ENCODE measurements at places on chromosomes 11 and 22. TPM values are rescaled to one million over a fixed set of nuclear protein-coding genes. Genes with fewer than 3 reads are reported as not detected.

- DNase-seq: no peak
- no peak overlapping the region for H3K27ac ChIP-seq
- H3K27me3 ChIP-seq: no peaks in the 10 kb centered on the region
- H3K4me1 ChIP-seq: no peaks in the 10 kb centered on the region
Measured at GRCh38 chr11:60835534-60835846, 6.4 kb upstream of the CCDC86 start.

DNA sequence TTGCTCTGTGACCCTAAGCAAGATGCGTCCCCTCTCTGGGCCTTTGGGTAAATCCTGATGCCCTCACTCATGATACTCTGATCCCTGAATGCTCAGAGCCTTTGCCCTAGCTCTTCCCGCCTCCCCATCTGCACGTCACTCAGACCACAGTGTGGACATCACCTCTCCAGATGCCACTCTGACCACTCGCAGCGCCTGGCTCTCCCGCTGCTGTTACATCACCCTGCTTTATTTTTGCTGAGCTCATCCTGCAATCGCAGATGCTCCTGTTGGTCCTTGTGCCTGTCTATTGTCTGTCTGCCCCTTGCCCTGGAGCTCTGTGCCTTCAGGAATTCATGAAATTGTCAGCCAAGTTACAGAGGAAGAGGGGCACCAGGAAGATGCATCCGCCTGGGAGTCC is 5.5 kb downstream of the OSM start:
- H3K27me3 ChIP-seq: no peaks in the 10 kb centered on the region
- H3K36me3 ChIP-seq: no peaks in the 10 kb centered on the region
- peaks cover 6% of the 10 kb centered on the region for H3K4me1 ChIP-seq
- no peak overlapping the region for H3K4me3 ChIP-seq
- H3K27ac ChIP-seq: no peak overlapping the region

GRCh38 chr11:96361778-96362177 is 18.8 kb upstream of the MAML2 start:
- H3K4me1 ChIP-seq: no peaks in the 10 kb centered on the region
- H3K27ac ChIP-seq: no peak overlapping the region
- DNase-seq: no peak
- H3K27me3 ChIP-seq: no peaks in the 10 kb centered on the region

The OR5M8 gene
- polyA plus RNA-seq: not detected

- H3K27ac ChIP-seq: no peak overlapping the region
- no peaks in the 10 kb centered on the region for H3K27me3 ChIP-seq
- DNase-seq: no peak
- no peak overlapping the region for H3K4me3 ChIP-seq
- H3K4me1 ChIP-seq: no peaks in the 10 kb centered on the region
Measured at GRCh38 chr11:62372871-62373270, 35.6 kb downstream of the ASRGL1 start.

- 0 out of 2 replicates have a peak, but pooled peaks cover 1% of the 10 kb centered on the region for H3K4me1 ChIP-seq
- no peak for DNase-seq
- H3K27me3 ChIP-seq: no peaks in the 10 kb centered on the region
- H3K4me3 ChIP-seq: no peak overlapping the region
- no peaks in the 10 kb centered on the region for H3K36me3 ChIP-seq
Measured at GRCh38 chr22:42475122-42475521, 42.9 kb upstream of the NFAM1 start.

The SHANK3 gene
- 2.8 TPM for polyA plus RNA-seq

Data from H1 (cell line).